CD4-positive, CD25-positive, alpha-beta regulatory T cell (primary cell): ENCODE measurements at places on chromosomes 6 and 20. TPM values are rescaled to one million over a fixed set of nuclear protein-coding genes. Genes with fewer than 3 reads are reported as not detected.

DNA sequence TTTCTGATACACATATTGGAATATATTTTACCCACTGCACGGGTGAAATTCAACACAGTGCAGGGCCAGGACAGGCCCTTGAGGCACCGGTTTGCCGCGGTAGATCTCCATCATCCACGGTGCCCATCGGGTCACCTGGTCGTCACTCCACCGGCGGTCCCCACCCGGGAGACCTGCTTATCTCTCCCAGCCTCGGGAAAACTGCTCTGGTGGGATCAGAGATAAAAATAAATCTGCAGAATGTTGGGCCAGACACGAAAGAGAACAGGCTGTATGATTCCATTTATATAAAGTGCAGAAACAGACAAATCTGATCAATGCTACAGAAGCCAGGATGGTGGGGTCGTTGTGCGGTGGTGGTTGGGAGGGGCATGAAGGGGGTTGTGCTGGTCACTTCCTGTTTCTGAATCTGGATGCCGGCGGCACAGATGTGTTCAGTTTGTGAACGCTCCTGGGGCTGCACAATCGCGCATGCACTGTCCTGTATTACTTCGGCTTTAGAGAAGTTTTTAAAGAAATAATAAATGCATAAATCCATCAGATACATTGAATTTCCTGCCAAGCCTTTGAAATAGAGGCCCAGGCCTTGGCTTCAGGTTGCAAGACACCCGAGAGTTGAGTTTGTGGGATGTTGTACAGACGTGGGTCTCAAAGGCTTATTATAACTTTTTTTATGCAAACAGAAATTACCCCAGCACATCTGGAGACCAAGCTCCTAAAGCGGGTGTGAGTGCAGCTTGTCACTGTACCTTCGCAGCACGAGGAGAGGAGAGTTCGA, 54.3 kb downstream of the ANKRD60 start:
- H3K4me3 ChIP-seq = no peak overlapping the region
- no peaks in the 10 kb centered on the region for H3K36me3 ChIP-seq
- no peaks in the 10 kb centered on the region for H3K27me3 ChIP-seq
- H3K4me1 ChIP-seq = no peaks in the 10 kb centered on the region
- no peak overlapping the region for H3K27ac ChIP-seq
- no peak for DNase-seq

GRCh38 chr20:35368666-35369423, 42.9 kb downstream of the UQCC1 start:
- H3K27ac ChIP-seq = no peak overlapping the region
- H3K27me3 ChIP-seq = no peaks in the 10 kb centered on the region
- H3K4me1 ChIP-seq = no peaks in the 10 kb centered on the region
- no peak overlapping the region for H3K4me3 ChIP-seq
- peaks cover 44% of the 10 kb centered on the region for H3K36me3 ChIP-seq

DNA sequence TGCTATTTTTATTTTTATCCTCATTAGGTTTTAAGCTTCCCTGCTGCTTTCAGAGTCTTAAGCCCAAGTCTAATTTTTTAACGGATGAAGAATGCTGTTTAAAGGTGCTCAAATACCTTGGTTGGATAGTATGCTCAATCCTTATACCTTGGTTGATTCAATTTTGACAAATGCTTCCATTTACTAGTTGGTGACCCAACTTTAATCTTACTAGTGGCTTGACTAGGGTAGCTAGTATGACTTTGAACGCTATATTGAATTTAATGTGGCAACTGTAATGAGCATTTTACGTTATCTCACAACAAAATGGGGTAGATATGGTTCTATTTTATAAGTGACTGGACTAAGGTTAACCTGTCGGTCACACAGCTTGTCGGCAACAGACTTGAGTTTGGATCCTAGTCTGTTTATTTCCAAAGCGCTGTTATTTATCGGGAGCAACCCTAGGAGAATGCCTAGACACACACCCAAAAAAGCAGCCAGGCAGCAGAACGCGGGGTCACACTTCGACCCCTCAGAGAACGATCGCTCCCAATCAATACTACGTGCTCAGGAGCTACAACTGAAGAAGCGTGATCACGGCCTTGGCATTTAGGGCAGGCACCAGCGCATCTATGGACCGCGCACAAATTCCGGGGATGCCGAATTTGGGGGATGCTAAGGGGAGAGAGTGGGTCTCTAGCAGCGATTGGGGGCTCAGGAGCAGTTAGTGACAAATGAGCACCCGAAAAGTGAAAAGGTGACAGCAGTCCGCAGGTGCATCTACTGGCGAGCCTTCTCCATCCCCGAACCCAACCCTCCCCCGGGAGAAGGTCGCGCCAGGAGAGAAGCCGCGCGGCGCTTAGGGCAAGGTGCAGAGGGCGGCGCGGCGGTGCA, 586 bp upstream of the ALDH5A1 start:
- no peaks in the 10 kb centered on the region for H3K36me3 ChIP-seq
- H3K4me1 ChIP-seq = peaks cover 15% of the 10 kb centered on the region
- H3K4me3 ChIP-seq = peak overlapping the region; percentile 76
- H3K27me3 ChIP-seq = no peaks in the 10 kb centered on the region
- no peak for DNase-seq

Gene MUC21
- not detected for polyA plus RNA-seq
